ENCODE measurements at places on chromosomes 6 and 20.
A peak's percentile ranks its signal among the peaks of the same experiment; 100 is the strongest.

DNA sequence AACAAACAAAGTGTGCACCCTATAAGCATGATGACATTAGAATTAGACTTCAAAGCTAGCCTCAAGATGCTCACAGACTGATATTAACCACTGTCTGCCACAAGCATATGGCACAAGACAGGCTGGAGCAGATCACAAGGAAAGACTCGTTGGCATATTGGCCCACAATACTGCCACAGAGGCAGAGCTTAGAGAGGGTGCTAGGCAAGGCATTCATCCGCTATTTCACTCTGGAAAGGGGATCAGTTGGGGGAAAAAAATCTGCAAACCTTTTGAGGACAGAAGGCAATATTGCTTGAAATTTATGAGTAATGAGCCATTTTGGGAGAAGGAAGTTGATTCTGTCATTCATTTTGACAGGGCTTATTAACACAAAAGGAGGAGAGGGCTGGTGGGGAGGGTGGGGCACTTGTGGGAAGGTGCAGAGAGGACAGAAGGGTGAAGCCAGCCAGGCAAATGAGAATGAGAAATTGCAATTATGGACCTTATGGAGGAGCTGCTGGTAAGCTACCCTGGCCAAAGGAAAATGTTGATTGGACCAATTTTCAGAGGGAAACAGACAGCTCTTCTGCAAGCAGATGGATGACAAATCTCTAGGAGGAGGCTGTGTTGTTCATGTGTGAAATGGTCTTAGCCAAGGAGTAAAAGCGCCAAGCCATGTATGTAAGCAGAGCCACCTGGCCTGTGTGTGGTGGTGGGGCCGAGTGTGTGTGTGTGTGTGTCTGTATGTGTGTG is 187.7 kb downstream of the GMPR start:
- no peak for DNase-seq

GRCh38 chr6:110814102-110815014 is 911 bp downstream of the CDK19 start:
- DNase-seq, result peak; percentile 80

DNA sequence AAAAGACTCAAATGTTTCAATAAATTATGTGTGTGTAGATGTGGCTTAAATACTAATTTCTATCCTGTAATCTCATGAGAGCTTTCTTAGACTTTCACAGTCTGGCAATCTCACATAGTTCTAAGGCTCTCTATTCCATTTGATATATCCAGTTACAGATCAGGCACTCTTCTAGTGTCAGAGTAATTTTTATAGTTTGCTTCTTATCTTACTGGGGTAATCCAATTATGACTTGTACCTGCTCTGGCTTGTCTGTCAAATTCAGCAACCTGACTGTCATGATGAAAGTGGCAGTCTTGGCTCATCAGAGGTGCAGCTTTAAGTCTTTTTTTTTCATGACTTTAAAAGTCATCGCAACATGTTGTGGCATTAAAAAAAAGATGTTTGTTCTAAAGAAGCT is 513.2 kb upstream of the MAN1A1 start:
- no peak for DNase-seq

DNA sequence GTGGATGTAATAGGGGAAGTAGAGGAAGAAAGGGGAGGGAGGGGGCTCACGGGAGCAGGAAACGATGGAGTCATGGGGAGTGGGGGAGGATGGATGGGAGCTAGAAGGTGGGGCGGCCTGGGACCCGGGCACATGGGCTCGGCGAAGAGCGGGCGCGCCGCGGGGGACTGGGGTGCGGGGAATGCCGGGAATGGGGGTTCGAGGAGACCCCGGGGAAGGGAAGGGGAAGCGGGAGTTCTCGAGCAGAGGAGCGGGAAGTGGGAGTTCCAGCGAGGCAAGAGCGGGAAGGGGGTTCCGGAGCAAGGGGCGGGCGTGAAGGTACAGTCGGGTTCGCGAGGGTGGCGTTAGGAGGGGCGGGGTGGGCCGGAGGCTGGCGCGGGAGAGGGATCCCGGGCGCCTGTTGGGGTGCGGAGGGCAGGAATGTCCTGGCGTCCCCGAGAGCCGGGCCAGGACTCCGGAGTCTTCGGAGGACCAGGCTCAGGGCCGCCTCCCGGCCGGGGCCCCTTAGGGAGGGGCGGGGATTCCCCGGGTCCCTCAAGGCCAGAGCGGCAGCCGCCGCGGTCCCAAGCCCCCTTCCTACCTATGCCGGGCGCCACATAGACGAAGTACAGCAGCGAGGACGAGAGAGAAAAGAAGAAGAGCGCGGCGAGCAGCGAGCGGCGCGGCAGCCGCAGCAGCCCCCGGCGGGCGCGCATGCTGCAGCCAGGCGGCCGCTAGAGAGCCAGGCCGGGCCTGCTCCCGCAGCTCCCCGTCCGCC is 504 bp downstream of the B4GALT5 start:
- DNase-seq, result no peak

- no peak for DNase-seq
Measured at GRCh38 chr20:3753501-3754275, 13.9 kb downstream of the ADISSP start.

DNA sequence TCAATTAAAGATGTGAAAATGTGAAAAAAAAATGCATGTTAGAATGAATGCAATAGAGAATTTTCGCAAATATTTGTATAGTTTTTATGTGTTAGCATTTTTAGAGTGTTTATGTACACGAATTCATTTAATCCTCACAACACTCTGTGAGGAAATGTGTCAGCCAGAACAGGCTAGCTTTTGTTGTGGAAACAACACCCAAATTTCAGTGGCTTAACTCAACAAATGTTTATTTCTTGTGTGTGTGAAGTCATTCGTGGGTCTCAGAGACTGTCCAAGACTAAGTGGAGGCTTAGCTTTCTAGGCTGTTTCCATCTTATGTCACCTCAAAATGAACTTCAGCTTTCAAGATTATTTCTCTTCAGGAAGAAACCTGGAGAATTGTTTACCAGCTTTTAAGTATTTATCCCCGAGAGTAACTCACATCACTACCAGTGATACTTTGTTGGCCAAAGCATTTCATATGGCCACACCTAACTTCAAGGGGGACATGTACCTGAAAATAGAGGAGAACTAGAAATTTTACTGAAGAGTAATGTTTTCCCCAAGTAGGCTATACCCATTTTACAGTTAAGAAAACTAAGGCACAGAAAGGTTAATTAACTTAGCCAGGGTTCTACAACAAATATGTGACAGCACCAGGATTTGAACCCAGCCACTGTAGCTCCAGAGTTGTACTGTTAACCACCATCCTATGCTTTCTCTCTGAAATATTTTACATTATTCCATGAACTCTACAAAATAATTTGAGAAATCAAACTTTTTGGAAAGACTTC is 306.1 kb downstream of the QKI start:
- DNase-seq, result no peak
